Stimulated activated CD8-positive, alpha-beta memory T cell treated with anti-CD3 and anti-CD28 coated beads, Interleukin-7, amount 100 ng/mL, for 48 hours (primary cell): ENCODE measurements at places on chromosomes 11 and 22.

DNA sequence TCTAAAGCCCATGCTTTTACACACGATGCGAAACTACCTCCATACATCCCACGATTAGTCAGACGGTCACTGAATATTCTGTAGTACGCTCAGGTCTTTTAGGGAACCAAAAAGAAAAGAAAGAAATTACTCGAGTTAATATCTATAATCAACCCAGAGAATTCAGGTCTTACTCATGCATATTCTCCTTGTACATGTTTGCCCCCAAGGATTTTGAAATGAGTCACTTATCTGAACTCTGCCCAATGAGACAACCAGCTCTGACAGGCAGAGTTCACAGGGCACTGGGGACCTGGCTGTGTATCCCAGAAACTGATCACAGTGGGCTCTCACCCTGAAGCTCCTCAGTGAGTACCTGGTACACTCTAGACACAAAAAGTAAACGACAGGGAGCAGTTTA, 29.2 kb downstream of the RASSF10 start:
- DNase-seq, result no peak

GRCh38 chr11:12770966-12771597, 96.9 kb downstream of the TEAD1 start:
- no peak for DNase-seq

- DNase-seq, result no peak
Measured at GRCh38 chr11:62054484-62055121, 69.2 kb upstream of the INCENP start.

GRCh38 chr11:88538098-88538497, 200.6 kb upstream of the CTSC start:
- DNase-seq, result no peak

GRCh38 chr11:3014057-3014938, 22.2 kb upstream of the NAP1L4 start:
- no peak for DNase-seq

- DNase-seq, result no peak
Measured at GRCh38 chr11:10893714-10894151, 35.9 kb upstream of the ZBED5 start.

DNA sequence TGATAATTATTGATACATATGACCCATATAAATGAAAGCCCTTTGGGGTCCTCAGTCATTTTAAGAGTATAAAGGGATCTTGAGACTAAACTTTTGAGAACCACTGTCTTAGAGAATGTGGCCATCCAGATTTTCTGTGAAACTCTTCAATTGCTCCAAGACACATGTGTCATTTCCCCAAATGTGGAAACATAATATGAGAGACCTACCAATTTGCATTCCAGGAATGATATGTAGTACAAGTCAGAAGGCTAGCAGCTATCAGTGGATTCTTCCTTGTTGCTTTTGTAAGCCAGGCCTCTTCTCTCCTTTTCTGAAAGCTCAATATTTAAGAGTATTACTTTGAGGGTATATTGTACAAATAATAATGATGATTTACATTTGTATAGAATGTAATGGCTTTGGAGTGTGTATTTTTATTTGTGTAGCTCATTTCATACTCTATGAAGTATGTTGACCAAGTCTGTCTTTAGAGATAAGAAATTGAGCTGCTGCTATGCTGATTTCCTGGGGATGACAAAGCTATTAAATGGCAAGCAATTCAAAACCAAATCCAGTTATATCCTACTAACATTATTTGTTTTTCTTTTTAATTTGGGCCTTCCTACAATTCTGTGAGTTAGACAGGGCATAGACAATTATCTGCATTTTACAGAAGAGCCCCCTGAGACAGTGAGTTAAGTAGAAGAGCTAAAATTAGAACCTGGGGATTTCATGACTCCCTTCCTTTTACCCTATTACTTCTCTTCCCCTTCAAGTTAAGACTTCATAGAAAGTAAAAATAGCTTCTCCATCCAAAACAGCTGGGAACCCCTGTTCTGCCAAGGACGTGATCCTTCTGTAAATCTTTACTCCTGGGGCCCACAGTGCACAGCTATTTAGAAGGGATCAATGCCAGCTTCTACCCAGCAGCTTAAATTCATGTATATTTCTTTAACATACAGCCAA, 131.9 kb downstream of the WNT11 start:
- DNase-seq, result no peak

GRCh38 chr11:82405421-82405820, 328.2 kb downstream of the FAM181B start:
- DNase-seq, result no peak

- no peak for DNase-seq
Measured at GRCh38 chr22:50260434-50260800, 1.1 kb downstream of the MAPK12 start.

GRCh38 chr11:126355324-126355925, at the start of gene ST3GAL4:
ST3GAL4 (plus strand) TSS chr11:126355686; CDS start chr11:126406156, 50,470 bp downstream.
- DNase-seq, result no peak

GRCh38 chr11:8732324-8732670, 49.7 kb downstream of the RPL27A start:
- no peak for DNase-seq

- no peak for DNase-seq
Measured at GRCh38 chr11:490186-490929, 16.7 kb downstream of the RNH1 start.

DNA sequence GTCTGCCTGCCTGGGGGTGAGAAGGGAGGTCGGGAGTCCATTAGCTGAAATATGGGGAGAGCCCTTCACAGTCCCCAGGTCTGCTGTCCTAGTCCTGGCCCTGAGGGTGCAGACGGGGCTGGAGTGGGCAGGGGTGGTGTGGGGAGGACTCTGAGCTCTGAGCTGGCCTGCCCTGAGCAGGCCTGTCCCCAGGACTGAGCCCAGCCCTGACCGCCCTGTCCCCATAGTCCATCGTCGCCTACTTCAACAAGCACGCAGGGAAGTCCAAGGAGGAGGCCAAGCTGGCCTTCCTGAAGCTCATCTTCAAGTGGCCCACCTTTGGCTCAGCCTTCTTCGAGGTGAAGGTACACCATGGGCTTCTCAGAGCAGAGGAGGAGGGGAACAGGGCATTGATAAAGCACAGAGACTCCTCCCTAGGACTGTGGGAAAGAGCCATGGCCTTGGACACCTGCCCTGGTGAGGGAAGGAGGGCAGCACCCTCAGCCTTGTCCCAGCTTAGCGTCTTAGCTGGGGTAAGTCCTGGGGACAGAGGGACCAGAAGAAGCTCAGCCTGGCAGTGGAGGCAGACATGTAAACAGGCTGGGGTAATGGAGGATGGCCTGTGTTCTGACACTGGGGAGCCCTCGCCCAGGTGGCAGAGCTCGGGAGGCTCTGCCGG, 83.7 kb downstream of the MYO7A start:
- DNase-seq, result no peak

- DNase-seq, result no peak
Measured at GRCh38 chr11:43278193-43278956, 33.4 kb upstream of the API5 start.

- DNase-seq, result no peak
Measured at GRCh38 chr22:44890416-44891292, 119.2 kb downstream of the PHF21B start.

GRCh38 chr22:44871782-44872181, 119.4 kb downstream of the ARHGAP8 start:
- no peak for DNase-seq

GRCh38 chr11:70627219-70627618, 228.9 kb downstream of the CTTN start:
- DNase-seq, result no peak

DNA sequence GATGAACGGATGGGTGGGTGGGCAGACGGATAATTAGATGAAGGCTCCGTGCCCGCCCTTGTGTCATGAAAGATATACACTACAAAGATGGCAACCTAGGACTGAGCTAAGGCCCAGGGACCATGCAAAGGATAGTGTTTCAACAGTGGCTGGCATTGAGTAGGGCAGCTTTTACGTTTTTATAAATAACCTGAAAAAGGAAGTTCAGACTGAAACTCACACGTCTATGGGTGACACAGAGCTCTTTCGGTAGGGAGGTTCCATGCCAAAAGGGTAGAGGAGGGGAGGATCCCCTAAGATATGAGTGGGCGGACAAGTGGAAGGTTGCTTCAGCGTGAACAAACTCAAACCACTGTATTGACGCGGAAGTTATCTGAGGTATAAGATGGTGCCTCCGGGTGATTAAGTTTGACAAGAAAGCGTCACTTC, 90.5 kb downstream of the UBASH3B start:
- DNase-seq, result peak; percentile 74

DNA sequence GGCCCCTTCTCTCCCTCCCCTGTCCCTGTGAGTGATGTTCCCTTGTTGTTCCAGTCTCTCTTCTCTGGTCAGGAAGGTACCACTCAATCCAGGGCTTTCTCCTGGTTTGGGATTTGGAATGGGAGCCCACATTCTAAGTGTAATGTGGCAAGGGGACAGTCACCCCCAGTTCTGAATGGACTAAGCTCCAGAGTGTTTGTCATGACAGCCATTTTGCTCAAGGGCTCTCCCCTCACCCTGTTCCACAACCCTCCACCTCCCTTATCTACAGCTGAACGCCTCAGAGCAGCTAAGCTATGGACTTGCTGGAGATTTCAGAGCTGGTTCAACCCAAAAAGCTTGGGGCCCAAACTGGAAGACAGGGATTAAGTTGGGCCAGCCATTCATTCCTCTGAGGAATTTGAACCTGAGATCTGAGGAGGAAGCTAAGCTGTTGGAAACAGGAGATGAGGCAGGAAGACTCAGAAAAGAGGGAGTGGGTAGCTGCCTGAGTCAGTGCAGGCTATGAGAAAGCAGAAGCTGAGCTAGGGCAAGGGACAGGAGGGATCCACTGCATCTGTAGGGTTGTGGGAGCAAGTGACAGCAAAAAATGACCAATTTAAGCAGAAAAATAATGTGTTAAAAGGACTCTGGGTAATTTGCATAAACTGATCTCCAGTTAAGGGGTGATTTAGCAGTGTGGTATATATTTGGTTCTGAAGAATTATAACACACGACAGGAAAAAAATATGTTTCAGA, 22.9 kb upstream of the FCHSD2 start:
- no peak for DNase-seq

DNA sequence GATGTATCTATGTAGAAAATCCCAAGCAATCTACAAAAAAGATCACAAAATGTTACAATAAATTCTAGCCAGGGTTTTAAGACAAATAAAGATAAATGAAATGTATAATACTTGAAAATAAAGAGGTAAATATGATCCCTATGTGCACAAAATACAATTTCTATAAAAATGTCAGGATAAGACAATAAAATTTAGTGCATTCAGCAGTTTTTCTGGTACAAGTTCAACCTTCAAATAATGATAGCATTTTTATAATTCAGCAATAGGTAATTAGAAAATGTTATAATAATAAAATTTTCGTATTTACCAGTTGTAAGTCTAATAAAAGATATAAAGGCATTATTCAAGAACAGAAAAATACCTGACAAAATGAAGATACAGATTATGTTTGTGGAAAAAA, 726.8 kb upstream of the FAT3 start:
- DNase-seq, result no peak
